ENCODE measurements at places on chromosomes 12 and 14.
A peak's percentile ranks its signal among the peaks of the same experiment; 100 is the strongest.

- DNase-seq, result peak; percentile 62
Measured at GRCh38 chr14:21039585-21040369, 2.4 kb upstream of the RNASE7 start.

- no peak for DNase-seq
Measured at GRCh38 chr14:101893759-101894158, 70.6 kb upstream of the DYNC1H1 start.

DNA sequence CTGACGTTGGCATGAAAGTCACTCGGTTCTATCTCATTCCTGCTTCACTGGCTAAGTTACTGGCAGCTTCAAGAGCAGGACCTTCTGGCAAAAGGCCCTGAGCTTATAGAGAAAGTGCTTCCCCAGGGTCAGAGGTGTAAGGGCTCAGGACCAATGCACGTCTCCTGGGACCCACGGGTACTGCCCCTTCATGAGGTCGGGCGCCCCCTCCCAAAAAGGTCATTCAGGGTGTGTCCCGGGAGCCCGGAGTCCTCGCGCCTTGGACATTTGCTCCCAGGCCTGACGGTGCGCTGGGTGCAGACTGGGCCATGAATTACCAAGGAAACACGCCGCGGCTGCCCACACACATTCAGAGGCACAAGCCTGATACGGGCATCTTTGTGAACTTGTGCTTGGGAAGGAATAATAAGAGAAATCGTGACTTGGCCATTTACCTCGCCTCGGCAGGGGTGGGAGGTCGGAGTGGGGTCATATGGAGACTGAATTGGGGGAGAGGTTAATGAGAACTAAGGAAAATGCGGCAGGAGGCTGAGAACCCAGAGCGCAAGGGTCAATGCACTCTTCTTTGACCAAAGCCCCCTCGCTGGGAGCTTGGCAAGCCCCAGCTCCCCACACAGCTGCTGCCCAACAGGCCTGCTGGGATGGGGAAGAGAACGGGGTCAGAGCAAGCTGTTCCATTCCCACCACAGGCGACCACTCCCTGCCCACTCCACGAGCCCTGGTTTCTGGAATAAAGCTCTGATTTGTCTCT, 15.7 kb upstream of the SLC6A12 start:
- DNase-seq, result no peak

GRCh38 chr14:82003426-82003825, 469.8 kb upstream of the SEL1L start:
- DNase-seq, result no peak

- no peak for DNase-seq
Measured at GRCh38 chr14:28061006-28061405, 705.6 kb upstream of the FOXG1 start.

- no peak for DNase-seq
Measured at GRCh38 chr14:82052778-82053177, 519.1 kb upstream of the SEL1L start.

GRCh38 chr12:93749515-93749914, 72.3 kb downstream of the CRADD start:
- no peak for DNase-seq

GRCh38 chr14:53365486-53366130, 212.5 kb upstream of the DDHD1 start:
- DNase-seq, result peak; percentile 35

DNA sequence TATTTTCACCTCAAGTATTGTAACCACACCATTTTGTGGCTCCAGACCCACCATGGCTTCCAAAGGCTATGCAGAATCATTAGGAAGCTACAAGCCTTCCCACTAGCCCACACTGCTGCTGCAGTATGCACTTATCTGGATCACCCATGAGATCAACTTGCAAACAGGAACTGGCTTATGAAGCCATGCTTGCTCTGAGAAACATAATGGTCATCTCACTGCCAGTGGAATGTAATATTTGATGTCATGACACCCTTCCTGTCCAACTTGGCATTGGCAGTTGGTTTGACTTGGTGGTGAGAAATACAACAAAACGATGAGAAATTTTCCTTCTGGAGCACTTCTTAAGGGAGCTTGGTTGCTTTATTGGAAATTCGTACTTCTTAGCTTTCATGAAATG, 69.3 kb upstream of the FRMD6 start:
- no peak for DNase-seq

DNA sequence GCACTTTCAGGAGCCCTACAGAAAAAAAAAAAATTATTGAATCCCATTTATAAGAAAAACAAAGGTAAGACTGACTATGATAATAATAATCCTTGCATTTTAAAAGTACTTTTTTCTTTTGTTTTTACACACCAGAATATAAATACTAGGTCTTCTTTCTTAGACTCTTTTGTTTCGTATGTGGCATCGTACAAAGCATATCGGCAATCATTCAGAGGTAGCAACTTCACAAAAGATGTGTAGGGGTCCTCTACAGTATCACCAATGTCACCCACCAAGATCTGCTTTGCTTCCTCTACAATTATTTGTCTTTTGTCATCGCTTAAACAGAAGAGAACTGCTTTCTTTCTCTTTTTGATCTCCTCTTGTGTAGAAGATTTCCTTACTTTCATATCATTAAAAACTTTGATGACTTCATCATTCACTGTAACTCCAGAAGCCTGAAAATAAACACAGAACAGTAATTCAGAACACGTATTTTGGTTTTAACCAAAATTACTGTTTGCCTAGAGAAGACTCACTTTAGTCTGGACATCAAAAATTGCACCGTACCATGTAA, 1.2 kb downstream of the CFL2 start:
- no peak for DNase-seq

DNA sequence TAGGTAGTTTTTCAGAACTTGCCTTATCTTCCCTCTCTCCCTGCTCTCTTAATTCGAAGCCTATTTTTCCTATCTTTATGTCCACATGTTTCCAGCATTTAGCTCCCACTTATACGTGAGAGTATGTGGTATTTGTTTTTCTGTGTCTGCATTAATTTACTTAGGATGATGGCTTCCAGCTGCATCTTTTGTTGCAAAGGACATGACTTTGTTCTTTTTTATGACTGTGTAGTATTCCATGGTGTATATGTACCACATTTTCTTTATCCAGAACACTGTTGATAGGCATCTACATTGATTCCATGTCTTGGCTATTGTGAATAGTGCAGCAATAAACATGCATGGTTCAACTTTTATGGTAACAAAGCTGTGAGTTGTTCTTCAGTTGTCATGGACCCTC, 7.8 kb upstream of the CLEC2D start:
- DNase-seq, result no peak

- no peak for DNase-seq
Measured at GRCh38 chr12:12445882-12446181, 89.0 kb downstream of the BORCS5 start.

DNA sequence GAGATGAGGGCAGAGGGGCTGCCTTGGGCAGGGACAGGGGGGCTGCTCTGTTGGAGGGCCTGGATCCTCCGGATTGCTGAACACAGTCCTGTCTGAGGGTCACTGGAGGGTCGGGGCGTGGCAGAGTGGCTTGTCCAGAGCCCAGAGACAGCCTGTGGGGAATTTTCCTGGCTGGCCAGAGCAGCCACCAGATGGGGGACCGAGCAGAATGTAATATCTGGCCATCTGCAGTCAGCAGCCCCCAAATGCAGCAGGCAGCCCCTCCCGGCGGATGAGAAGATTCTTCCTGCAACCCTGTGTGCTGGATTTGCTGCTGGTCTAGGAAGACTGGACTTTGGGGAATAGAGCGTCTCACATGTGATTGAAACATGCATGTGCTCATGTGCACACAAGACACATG, 23.3 kb upstream of the NOS1 start:
- DNase-seq, result no peak

DNA sequence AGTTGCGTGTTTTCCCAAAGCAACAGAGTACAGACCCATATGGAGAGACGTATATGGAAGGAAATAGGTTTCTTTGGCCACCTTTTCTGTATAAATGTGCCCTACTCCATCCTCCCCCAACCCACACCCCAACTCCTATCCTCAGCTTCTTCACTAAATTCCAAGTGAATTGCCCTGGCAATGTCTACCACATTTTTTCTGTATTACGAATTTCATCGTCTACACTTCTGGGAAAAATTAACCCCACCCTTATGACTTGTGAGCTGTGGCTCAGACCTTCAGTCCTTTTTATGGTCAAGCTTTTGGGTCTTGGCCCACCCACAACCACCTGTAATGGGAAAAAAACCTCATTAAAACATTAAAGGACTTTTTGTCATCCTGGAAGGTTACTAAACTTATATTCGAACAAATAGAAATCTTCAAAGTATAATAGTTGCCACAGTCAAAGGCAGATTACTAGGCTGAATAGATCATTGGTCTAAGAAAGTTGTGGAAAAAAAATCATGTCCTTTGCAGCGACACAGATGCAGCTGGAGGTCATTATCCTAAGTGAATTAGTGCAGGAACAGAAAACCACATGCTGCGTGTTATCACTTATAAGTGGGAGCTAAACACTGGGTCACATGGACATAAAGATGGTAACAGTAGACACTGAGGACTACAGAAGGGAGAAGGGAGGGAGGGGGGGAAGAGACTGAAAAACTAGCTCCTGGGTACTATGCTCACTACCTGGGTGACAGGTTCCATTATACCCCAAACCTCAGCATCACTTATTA, 15.7 kb upstream of the NFKBIA start:
- DNase-seq, result peak; percentile 82

GRCh38 chr12:128857133-128857763, 4.0 kb downstream of the GLT1D1 start:
- no peak for DNase-seq

DNA sequence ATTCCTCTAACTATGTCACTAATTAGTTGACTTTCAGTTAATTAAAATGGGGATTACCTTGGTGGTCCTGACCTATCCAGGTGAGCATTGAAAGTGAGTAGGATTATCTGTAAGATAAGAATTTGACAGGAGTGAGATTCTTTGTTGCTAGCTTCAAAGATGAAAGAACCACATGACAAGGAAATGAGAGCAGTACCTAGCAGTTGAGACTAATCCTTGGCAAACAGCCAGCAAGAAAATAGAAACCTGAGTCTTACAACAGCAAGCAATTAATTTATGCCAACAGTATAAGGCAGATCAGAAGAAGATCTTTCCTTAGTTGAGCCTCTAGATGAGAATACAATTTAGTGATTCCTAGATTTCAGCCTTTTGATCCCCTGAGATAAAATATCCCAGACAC, 1058.4 kb downstream of the LRFN5 start:
- no peak for DNase-seq

DNA sequence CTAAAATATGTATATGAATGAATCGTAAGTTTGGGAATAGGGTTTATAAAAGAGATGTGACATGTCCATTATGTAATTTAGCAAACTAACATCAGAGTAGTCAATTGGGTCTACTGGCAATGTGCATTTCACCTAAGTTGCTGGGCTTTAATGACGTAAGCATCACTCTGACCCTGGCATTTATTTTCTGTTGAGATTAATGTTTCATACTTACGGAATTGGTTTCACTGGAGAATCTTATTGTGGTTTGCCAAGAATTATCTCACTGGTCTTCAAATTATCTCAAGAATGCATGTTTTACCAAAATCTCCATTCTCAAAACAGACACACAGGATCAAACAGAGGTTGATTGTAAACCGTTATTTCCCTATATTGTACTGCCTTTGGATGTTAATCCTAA, 437.1 kb downstream of the NPAS3 start:
- peak; percentile 34 for DNase-seq

- DNase-seq, result no peak
Measured at GRCh38 chr12:127150028-127150427, 1116.9 kb upstream of the TMEM132C start.

GRCh38 chr14:37977481-37977880, 230.2 kb upstream of the SSTR1 start:
- no peak for DNase-seq

GRCh38 chr12:119235197-119235751, 56.5 kb downstream of the HSPB8 start:
- no peak for DNase-seq

DNA sequence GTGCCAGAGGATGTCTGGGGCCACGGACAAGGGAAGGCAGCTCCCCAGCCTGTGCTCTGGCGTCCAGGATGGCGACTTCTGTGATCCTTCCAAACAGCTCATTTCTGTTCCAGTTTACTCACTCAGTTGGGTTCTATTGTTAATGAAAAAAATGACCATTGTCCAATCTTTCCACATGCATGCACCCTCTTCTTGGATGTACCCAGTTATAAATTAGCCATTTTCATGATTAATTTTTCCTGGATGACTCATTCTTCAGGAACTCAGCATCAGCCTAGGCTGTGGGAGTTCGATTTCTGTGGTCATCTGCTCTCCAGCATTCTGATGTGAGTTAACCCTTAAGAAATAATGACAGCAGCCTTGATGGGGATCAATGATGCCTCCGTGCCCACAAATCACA, 926.8 kb downstream of the BCL11B start:
- DNase-seq, result peak; percentile 40

DNA sequence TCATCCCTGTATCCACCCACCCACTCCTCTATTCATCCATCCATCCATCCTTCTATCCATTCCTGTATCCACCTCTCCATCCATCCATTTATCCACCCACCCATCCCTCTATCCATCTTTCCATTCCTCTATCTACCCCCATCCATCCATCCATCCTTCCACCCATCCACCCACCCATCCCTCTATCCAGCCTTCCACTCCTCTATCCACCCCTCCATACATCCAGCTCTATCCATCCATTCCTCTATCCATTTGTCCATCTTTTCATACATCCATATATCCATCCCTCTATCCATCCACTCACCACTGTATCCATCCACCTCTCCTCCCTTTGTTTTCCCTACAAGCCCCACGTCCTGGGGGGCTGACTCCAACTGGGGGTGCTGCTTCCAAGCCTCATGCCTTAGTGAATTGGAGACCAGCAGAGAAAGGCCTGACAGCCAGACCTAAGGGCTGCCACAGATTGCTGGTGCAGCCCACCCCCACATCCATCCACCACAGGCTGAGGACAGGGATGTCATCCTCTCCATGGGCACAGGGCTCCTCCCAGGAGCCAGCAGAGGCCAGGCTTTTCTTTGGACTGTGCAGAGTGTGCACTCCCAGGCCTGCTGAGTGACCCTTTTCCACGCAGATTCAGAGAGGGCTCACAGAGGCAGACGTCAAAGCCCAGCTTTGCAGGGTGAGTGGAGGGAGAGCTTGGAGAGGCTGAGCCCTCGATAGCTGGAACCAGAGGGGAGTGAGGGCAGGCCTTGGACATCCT, 18.9 kb upstream of the GPR132 start:
- no peak for DNase-seq

DNA sequence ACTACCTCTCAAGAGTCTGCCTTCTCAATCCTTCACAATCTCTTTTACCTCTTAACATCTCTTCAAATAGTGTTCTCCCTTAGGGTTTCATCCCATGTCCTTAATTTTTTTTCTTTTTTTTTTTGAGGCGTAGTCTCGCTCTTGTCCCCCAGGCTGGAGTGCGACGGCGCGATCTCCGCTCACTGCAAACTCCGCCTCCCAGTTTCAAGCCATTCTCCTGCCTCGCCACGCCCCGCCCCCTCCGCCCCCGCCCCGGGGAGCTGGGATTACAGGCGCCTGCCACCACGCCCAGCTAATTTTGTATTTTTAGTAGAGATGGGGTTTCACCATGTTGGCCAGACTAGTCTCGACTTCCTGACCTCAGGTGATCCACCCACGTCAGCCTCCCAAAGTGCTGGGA, 7.0 kb upstream of the BCAT1 start:
- no peak for DNase-seq
